ELR (cell line): ENCODE measurements at places on chromosomes 12 and 14.

- no peak for DNase-seq
These were observed 54.7 kb downstream of the DYNC1H1 start for GRCh38 chr14:102019006-102019540.

GRCh38 chr14:38187528-38187927, 20.2 kb upstream of the SSTR1 start:
- DNase-seq, result no peak

DNA sequence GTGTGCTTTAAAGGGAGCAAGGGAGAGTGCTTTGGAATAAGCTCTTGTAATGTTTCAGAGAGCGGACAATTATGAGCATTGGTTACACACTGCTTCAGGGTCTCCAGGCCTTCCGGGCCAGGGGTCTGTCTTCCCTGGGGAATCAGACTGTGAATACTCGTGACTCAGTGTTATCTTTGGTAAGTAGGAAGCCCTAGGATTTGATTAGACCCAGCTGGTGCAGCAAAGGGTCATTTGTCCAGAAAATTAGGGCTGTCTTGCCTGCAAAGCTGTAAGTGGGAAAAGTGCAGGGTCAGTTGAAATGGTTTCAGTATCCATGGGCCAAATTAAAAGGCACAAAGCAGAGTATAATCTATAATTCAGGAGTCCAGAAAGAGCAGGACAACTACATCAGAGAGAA, 475.6 kb downstream of the MED13L start:
- DNase-seq, result no peak

- DNase-seq, result no peak
These were observed 52.8 kb downstream of the ARF6 start for GRCh38 chr14:49945448-49946319.

GRCh38 chr12:18556161-18556560, 181.7 kb downstream of the PLCZ1 start:
- DNase-seq, result peak; percentile 39

DNA sequence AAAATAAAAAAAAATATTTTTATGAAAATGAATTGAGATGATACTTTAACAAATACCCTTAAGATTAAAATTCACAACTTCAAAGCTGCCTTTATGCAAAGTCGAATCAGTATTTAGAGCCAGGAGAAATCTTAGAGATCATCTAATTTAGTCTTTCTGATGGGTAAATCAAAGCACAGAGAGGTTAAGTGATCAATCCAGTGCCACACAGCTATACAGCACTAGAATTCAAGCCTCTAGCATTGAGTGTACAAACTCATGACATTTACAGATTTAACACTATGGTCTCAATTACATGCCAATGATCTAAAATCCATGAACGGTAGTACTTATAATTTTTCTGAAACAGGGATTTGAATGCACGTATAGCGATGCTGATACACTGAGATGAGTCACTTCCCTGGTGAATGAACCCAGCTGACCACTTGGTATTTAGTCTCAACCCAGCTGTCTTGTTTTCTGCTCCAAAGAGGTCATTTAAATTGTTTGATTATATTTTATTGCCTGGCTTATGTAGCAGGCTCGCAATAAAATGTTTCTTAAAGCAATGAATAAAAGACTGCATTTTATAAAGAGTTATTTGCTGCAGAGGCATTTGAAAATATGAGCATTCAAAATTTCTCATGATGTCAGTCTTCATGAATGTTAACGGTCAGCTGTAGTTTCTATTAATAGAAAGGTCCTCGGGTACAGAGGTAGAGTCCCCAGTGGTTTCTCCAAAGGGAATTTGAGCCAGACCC, 152.4 kb upstream of the PRICKLE1 start:
- peak; percentile 77 for DNase-seq

DNA sequence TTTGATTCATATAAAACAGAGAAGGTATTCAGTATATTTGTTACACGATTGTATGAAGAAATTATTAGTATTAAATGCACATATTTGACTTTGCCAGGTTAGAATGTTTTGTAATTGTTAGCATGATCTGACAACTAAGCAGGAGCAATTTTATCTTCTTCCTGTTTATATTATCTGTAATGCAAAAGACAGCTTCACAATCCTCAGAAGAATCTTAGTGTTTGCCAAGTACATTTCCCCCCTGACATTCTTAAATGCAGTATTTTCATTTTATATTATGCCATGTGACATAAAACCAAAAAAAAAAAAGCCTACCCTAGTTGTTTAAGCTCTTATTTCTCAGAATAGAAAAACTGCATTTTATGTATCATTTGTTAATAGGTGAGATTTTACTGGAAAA, 469.4 kb downstream of the FOXG1 start:
- DNase-seq, result peak; percentile 66

DNA sequence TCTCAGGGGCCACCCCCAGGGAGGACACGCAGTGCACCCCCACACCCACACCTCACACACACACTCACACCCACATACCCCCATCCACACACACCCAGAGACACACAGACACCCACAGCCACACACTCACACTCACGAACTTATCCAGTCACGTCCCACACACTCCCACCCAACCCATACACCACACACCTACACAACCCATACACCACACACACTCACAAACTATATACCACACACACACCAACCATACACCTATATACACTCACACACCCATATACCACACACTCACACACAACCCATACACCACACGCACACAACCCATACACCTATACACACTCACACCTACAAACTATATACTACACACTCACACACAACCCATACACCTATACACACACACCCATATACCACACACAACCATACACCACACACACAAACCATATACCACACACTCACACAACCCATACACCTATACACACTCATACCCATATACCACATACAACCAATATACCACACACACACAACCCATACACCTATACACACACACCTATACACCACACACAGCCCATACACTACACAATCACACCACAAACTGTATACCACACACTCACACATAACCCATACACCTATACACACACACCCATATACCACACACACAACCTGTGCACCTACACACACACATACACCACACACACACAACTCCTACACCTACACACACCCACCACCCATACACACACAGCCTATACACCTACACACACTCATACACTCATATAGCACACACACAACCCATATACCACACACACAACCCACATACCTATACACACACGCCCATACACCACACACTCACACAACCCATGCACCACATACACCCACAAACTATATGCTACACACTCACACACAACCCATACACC, 42.7 kb downstream of the TMEM121 start:
- no peak for DNase-seq

GRCh38 chr14:22764382-22764781, 2.1 kb upstream of the OXA1L start:
- DNase-seq, result no peak

DNA sequence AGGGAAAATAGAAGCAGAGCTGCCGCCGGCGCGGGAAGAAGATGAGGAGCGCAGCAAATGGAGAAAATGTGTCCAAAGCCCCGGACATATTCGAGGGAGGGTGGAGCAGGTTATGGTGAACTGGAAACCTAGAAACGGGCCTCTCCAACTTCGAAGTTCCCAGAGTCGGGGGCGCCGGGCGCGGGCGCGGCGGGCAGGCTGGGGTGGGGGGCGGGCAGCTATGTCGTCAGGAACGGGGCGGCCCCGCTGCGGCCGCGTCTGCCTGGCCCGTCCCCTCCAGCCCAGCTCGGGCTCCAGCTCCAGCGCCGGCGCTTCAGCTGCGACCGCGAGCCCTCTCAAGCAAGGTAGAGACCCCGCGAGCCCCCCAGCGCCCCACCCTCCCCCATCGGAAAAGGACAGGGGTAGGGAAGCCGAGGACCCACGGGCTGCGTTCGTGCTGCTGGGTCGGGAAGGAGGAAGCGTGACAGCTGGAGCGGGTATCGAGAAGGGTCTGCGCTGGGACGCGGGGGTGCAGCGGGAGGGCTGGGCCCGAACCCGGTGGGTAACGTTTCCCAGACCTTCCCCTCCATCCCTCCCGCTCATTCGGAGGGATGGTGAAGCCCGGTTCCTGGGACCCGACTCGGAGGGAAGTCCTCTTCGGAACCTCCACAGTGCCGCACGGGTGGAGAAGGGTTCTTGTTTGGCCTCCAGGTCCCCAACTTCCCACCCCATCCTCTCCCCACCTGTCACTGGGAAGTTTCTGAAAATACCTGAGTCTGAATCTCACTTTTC, 1.0 kb downstream of the DGKA start:
- peak; percentile 57 for DNase-seq
